ENCODE measurements at places on chromosomes 5 and 9. TPM values are rescaled to one million over a fixed set of nuclear protein-coding genes. Genes with fewer than 3 reads are reported as not detected.

Gene NUP214
- total RNA-seq = 28.1 TPM

Gene NELFB
- total RNA-seq = 43.8 TPM

Gene GABRA6
- total RNA-seq = not detected

Gene C9orf50
- total RNA-seq = not detected

Gene ANKRD31
- 0.06 TPM for total RNA-seq

Gene ZNF300
- total RNA-seq = 0.20 TPM

DNA sequence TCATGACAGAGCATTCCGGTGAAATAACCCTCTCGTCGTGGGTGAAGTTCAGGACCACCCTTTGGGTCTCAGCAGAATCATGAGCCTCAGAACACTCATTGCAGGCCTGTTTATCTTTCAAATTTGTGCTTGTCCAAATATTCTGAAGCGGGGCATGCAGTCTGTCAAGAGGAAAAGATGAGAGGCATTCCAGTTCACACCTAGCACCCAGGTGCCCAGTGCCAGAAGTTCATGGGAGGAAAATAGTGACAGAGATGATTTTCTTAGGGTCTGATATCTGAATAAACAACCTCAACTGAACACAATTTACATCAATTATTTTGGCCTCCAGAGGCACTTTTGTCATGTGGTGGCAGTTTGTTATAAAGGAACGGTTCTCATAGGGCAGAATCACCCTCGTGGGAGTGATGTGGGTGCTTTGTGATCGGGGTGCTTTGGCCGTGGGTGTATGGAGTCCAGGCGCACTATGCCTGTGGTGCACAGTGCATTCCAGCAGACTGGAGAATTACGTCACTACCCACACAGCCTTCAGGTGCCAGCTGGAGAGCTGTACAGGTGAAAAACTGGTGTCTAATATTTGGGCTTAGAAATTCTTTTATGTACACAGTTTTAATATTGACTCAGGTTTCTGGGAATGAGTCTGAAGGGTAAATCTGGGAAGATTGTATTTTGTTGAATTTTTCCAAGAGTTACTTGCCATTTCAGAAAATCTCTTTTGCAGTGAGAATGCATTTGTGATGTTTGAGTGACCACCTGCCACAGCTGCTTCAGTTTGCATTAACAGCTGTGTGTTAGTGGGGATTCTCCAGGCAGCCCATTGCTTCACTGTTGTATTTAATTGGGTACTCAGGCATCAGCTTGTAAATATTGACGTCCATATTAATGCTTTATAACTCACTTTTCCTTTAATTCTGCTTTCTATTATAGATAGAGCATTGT is 289.3 kb downstream of the FANCC start:
- DNase-seq = no peak

DNA sequence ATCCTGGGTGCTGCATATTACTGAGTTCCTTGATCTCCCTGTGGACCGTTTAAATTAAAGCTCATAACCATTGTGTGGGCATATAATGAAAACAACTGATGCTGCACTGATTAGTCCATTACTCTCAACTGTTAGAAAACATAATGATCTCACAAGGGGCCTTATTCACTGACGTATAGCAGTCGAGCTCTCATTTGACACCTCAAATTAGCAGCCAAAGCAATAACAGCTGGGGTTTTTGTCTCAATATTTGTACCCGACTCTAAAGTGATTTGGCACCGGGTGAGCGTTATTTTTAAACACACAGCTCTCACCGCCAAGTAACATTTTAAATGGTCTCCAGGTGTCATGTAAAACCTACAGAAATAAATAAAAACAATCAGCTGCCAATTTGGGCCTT is 252.2 kb upstream of the PANK3 start:
- DNase-seq = no peak

DNA sequence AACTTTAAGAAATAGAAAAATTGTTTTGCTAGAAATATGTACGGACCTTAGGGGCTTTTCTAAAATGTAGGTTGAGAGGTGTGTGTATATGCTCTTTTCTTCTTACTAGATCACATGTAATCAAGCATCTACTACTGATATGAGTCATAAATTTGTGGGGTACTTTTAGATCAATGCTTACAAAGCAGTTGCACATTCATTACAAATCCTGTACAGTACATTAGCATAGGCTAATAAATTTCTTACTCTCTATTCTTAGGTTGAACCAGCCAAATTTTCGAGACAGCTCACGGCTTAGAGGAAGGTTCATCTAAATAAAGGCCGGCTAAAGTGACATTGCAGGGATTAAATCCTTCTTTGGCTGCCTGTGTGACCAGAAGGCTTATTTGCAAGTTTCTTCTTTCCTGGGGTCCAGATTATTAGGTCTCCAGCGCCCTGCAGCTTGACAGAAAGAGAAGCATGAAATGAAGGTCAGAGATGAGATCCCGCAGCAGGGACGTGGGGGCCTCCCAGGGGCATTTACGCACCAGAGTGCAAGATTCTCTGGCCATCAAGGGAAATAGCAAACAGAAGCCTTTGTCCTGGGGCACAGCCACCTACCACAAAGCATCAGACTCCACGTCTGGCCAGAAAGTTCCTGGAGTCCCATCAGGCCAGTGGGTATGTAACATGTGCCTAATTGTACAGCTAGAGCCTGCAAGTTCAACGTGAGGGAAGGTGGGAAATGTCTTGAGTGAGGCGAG is 53.0 kb downstream of the NIM1K start:
- DNase-seq = no peak

- DNase-seq = no peak
Observed at GRCh38 chr5:39394946-39395345, 29.8 kb downstream of the DAB2 start.

- no peak for DNase-seq
Observed at GRCh38 chr9:87505869-87506678, 8.4 kb downstream of the DAPK1 start.

- DNase-seq = no peak
Observed at GRCh38 chr5:79829260-79829659, 139.6 kb downstream of the CMYA5 start.

DNA sequence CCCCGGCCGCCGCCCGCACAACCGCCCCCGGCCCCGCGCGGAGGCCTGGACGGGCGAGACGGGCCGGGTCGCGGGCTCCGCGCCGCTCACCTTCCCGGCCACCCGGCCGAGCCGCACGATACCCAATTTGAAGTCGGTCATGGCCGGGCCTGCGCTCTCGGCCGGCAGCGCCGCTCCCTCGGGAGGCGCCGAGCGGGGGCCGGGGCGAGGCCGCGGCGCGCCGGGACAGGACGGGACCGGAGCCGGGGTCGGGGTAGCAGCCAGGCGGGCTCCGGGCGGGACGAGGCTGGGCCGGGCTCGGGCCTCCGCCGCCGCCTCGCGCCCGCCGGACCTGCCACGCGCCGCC is 216 bp downstream of the ZMYND19 start:
- DNase-seq = no peak

- DNase-seq = no peak
Observed at GRCh38 chr5:53331463-53331862, 149.0 kb upstream of the FST start.

DNA sequence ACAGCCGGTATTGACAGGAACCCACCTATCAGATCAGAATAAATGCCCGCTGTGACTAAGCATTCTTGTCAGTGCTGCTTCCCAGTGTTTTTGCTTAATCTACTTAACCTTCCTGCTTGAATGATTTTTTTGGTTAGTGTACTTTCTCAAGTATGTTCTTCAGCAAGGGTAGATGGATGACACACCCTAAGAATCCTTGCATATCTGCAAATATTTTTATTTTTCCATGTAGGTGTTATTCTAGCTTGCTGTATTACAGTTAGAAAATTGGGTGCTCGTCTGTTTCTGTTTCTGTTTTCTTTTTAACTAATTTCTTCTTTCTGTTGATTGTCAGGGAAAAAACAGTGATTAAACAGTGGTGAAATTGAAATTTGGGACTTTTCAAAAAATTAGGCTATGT is 64.5 kb downstream of the SEC61B start:
- no peak for DNase-seq

GRCh38 chr5:147113967-147114366 is 120.9 kb upstream of the STK32A start:
- no peak for DNase-seq

Measured in psoas muscle (tissue), 8 donors.